Activated naive CD8-positive, alpha-beta T cell treated with anti-CD3 and anti-CD28 coated beads, Interleukin-2, amount 10 ng/mL, durations not matched to agents 7 days and 5 days (primary cell): ENCODE measurements at places on chromosomes 5 and 9. TPM values are rescaled to one million over a fixed set of nuclear protein-coding genes. Genes with fewer than 3 reads are reported as not detected.

The GFPT2 gene
- total RNA-seq: 10.1 TPM

The PIP5K1B gene
- not detected for total RNA-seq

The NR5A1 gene
- not detected for total RNA-seq

DNA sequence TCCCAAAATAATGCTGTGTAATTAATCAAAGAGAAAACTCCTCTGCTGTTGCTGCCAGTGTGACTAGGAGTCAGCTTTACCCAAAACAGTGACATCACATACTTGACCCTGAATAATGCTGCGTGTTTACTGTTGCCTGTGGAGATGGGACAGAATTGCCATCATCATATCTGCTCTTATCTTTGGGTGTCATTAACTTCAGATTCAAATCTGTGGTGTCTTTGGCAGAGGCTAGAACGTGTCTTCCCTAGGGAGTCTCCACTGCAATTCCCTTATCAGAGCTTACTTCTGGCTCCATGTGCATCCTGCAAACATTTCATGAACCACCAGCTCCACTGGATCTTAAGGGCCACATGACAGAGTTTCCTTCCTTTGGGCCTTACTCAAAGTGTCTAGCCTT, 88.9 kb upstream of the MRPS30 start:
- H3K27me3 ChIP-seq: no peaks in the 10 kb centered on the region
- no peak overlapping the region for H3K27ac ChIP-seq
- no peaks in the 10 kb centered on the region for H3K36me3 ChIP-seq
- no peaks in the 10 kb centered on the region for H3K4me1 ChIP-seq
- DNase-seq: no peak

The LCN9 gene
- not detected for total RNA-seq

DNA sequence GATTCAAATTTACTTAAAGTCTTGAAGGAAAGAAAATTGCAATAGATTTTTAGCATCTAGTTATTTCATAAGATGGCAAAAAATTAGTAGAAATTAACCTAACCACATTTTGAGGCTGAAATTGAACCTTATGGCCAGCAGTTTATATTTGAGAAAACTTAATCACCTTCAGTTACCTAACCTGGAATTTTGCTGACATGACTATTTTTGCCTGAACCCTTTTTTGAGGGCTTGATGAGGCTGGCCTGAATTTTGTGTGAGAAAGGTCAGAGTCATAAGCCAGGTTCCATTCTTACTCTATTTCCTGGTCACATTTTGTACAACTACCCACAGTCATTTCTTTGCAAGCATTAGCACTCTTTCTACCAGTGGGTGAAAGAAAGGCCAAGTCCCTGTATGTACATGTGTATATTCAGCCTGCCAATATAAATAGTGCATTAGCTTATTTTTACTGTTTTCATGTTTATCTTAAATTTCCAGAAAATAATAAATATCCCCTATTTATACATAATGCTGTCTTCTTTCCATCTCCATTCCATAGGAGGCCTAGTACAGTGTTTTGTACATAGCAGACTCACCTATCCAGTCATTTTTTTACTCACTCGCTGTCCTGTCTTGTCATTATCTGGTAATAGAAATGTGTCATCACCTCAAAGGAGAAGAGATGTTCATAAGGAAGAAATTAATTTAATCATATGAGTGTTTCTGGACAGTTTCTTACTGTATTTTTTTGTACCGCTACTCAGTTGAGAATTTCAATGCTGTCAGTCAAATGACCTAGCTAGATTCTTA, 108.4 kb upstream of the SGCD start:
- no peak for DNase-seq
- H3K27ac ChIP-seq: no peak overlapping the region
- no peak overlapping the region for H3K4me3 ChIP-seq
- peaks cover 4% of the 10 kb centered on the region for H3K27me3 ChIP-seq

DNA sequence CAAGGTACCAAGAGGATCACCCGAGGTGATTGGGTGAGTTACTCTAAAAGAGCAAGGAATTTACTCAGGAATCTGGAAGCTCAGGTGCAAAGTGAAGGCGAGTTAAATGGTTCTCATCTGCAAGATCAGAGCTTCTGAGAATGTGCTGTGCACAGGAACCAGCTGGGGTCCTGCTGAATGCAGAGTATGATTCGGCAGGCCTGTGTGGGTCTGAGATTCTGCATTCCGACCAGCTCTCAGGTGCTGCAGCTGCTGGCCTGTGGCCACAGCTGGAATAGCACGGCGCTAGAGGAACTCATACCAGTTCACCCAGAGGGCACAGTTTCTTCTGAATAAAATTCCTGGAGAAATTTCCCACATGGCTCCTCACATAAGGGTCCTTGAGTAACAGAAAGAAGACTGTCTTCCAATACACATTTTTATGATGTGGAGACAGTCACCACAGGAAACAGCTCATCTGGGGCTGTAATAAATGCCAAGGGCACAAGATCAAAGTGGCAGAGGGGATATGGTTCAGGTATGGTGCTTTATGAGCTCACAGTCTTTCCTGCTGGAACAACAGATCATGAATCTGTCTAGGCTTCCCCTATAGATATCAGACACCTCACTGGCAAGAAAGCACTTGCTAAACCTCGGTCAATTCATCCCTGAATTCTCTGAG, 83.9 kb downstream of the PTPN3 start:
- peaks cover 37% of the 10 kb centered on the region for H3K4me1 ChIP-seq
- H3K4me3 ChIP-seq: no peak overlapping the region
- H3K36me3 ChIP-seq: no peaks in the 10 kb centered on the region
- peaks cover 8% of the 10 kb centered on the region for H3K27me3 ChIP-seq
- H3K27ac ChIP-seq: no peak overlapping the region
- DNase-seq: no peak

The SNX18 gene
- total RNA-seq: 26.2 TPM

GRCh38 chr9:94904806-94905205, 178.3 kb downstream of the AOPEP start:
- no peak for DNase-seq
- H3K27me3 ChIP-seq: peaks cover 4% of the 10 kb centered on the region
- H3K4me1 ChIP-seq: peaks cover 4% of the 10 kb centered on the region
- H3K36me3 ChIP-seq: no peaks in the 10 kb centered on the region
- no peak overlapping the region for H3K4me3 ChIP-seq

DNA sequence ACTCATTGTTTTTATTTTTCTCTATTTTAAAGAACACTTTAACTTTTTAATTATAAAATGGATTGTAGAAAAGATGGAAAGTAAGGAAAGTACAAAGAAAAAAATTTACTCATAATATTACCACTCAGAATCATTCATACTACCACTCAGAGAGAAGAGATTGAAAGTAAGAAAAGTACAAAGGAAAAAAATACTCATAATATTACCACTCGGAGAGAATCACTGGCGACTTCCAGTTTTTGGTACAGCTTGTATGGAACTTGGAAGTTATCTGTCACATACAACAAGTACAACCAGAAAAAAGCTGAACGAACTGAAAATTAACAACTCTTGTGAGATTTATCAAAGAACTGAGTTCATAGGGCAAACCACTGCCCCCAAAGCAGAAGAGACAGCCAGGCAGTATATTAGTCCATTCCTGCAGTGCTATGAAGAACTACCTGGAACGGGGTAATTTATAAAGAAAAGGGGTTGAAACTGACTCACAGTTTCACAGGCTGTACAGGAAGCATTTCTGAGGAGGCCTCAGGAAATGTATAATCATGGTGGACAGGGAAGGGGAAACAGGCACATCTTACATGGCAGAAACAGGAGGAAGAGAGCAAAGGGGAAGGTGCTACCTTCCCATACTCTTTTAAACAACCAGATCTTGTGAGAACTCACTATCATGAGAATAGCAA, 183.9 kb downstream of the SMARCA2 start:
- H3K36me3 ChIP-seq: peaks cover 59% of the 10 kb centered on the region
- H3K27ac ChIP-seq: no peak overlapping the region
- peaks cover 5% of the 10 kb centered on the region for H3K4me1 ChIP-seq
- no peak for DNase-seq
